Activated CD4-positive, alpha-beta T cell treated with anti-CD3 and anti-CD28 coated beads for 1 hour (primary cell): ENCODE measurements at places on chromosomes 5 and 9.

DNA sequence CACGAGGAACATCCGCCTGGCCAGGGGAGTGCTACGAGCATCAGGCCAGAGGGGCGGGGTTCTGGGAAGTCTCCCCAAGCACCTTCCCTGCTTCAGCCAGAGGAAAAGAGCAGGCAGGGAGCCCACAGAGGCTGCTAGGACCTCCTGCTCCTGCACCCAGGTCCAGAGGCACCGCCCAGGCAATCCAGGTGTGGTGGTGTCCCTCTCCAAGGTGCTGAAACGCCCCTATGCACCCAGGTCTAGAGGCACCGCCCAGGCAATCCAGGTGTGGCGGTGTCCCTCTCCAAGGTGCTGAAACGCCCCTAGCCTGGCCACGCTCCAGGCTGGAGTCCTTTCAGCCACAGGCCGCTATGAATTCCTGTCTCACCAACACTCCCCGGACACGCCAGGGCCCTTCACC is 10.7 kb upstream of the UBAC1 start:
- peak; percentile 22 for DNase-seq

- no peak for DNase-seq
These were observed 223.5 kb upstream of the MEF2C start for GRCh38 chr5:89106480-89106879.

DNA sequence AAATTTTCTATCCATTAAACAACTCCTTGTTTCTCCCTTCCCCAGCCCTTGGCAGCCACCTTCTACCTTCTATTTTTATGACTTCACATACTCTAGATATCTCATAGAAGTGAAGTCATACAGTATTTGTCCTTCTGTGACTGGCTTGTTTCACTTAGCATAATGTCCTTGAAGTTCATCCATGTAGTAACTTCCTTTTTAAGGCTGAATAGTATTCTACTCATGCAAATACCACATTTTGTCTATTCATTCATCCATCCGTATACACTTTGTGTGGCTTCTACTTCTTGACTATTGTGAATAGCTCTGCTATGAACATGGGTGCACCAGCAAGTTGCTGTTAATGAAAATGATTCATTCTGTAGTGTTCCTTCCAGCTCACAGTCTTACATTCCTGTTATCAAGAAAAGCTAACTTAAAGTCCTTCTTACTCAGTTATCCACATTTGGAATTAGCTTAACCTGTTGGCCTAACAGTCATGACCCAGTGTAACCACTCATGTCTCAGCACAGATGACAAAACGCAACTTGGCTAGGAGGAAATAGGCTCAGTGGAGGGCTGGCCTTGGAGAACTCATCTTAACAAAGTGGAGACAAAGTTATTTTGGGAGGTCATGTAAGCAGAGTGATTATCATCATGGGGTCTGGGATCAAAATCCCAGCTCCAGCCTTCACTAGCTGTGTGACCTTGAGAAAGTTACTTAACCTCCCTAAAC is 129.7 kb upstream of the MAP3K1 start:
- no peak for DNase-seq

DNA sequence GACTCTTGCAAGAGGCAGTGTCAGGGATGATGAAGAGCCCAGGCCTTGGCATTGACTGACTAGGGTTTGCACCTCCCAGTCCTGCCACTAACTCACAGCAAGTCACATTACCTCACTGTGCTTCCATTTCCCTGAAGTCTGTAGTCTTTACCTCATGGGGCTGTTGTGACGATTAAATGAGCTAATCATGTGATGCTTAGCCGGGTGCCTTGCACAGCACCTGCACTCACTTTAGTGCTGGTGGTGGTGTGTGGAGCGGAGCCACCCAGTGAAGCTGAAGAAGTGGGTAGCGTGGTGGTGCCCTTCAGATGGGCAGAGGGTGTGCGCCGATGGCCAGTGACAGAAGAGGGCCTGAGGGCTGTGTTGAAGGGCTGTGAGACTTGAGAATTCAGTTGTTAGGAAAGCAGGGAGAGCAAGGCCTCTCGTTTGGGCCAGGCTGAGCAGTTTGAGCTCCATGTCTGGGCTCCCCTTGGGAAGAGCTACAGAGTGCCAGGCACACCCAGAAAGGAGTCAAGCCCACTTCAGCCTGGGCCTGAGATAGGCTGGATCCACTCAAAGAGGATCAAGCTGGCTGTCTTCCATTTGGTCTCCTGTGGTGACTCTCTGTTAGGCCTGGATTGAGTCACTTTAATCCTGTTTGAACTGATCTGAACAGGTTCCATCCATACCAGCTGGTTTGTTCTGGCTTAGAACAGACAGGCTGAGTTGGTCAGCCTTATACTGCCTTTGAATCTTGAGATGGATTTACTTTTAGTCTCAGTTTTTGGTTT is 42.5 kb downstream of the RALGPS1 start:
- no peak for DNase-seq

- DNase-seq: no peak
These were observed 200.2 kb downstream of the SLIT3 start for GRCh38 chr5:169100735-169101075.

DNA sequence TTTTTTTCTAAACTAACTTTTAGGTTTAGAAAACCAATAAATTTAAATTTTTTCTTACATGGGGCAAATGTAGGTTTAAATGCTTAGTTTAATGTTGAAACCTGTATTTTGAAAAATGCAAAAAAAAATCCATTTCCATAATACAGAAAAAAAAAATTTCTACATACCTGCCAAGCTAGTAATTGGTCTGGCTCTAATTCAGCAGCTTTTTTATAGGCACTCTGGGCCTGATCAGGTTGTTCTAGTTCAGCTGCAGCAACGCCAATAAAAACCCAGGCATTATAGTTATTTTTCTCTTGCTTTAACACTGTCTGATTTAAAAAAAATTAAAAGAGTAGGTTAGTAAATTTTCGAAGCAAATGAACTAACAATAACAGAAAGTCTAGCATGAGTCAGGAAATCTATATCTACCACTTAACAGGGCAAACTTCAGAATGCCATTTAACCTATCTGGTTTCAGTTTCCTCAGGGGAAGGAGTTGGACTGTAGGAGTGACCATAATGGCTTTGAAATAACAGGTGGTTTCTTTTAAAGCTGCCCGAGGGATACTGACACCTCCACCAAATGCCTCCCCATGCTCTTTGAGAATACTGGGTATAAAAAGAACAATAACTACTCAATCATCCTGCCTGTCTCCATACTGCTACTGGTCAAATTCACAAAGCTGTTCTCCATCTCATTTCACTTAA is 11.6 kb downstream of the SKIC3 start:
- no peak for DNase-seq

DNA sequence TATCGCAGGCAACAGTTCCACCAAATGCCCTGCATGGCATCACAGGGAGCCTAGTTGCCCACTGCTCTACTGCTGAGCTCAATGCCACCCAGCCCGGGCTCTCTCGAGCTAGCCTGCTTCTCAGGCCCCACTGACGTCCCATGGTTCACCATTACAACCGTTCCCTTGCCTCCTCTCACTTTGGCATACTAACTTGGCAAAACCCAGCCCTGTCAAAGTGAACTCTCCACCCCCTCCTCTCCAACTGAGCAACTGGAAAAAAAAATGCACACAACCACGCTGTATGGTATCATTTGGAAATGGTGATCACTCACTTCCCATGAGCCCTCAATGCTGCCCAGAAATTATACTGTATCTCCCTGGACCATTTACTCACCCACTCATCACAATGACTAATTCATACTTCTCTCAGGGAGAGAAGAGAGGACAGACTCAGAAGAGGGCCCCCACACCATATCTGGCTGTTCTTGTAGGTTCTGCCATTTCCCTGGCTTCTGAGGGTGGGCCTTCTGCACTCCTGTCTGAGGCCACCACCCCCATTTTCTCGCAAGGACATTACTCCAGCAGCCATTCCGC is 51.4 kb upstream of the RARS1 start:
- DNase-seq: no peak

DNA sequence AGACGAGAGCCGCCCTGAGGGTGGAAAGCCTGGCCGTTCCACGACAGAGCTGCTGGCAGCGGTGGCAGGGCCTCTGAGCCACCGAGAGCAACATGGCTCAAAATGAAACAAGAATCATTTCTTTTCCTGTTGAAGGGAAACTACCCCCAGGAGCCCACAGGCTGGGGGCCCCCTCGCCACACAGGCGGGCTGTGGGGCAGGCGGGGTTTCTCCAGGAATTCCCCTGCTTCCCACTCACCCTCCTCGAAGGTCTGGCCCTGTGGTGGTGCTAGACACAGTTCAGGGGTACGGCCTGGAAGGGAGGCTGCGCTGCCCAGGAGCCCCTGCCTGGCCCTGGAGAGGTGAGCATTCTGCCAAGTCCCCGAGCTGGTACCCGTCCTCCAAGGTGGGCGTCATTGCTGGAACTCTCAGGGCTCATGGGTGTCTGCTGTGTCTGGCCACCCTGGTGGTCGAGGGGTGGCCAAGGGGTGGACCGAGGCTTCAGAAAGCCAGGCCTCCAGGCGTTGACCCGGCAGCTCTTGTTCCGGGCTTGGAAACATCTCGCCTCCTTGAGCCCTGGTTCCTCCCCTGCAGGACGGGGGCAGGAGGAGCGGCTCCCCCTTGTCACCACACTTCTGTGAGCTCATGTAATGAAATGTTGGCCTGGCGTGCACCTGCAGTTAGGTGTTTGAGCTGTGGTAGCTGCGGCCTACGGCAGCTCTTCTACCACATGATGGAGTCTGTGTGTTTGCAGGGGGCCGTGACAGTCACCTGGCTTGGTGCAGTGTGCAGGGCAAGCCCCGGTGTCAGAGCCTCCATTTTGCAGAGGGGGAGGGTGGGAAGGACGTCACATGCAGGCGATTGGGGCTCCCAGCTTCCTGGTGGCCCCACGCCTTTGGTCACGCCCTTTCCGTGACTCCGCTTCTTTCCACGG is 65.3 kb downstream of the RXRA start:
- DNase-seq: peak; percentile 33

GRCh38 chr9:120711354-120711753 is 2.9 kb downstream of the MEGF9 start:
- no peak for DNase-seq

DNA sequence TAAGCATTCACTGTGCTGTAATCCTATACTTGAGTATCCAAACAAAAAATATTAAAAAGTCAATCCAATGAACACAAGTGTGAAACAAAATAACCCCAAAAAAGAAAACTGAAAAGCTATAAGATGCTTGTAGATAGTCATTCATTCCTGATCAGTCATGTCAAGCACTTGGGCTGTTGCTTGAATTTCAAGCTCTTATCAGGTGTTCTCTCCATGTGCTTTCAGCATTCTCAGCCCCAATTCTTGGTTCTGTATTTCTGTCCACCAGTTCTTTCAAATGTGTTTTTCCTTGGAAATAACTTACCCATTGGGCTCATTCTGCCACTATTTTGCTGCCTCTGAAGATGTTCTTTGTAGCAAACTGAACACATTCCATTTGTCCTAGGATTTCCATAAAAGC is 4.7 kb downstream of the ZFAND5 start:
- no peak for DNase-seq

GRCh38 chr5:54458221-54458620 is 2.7 kb downstream of the HSPB3 start:
- DNase-seq: no peak

- DNase-seq: no peak
These were observed 29.4 kb downstream of the NUTM2F start for GRCh38 chr9:94298949-94299599.

- no peak for DNase-seq
These were observed 352.2 kb downstream of the SLIT3 start for GRCh38 chr5:168948746-168949145.

DNA sequence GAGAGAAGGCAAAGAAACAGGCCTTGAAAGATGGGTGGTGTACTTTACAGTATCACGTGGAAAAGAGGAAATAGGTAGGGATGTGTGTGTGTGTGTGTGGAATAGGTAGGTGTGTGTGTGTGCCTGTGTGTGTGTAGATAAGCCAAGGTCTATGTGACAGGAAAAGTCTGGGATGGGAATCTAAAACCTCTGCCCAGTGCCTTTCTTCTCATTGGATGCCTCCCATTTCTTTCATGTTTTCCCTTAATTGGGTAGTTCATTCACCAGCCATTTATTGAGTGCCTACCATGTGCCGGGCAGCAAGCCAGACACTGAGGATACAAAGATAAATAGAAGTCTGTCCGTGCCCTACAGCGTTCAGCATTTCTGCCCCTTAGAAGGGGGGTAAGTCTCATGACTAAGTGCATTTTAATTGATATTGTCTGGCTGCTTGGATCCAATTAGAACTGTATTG is 1.0 kb downstream of the URM1 start:
- DNase-seq: no peak

DNA sequence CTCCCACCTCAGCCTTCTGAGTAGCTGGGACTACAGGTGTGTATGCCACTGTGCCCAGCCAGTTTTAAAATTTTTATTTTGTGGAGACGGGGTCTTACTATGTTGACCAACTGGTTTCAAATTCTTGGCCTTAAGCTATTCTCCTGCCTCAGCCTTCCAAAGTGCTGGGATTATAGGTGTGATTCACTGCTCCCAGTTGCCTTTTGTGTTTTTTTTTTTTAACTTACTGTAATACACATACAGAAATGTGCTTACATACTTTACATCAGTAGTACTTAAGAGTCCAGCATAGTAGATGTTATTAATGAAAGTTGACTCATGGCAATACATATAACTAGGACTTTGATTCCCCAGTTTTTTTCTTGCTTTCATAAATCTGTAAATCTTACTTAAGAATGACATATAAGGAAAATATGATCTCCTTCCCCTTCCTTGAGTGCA is 4.7 kb downstream of the MAN2A1 start:
- no peak for DNase-seq

DNA sequence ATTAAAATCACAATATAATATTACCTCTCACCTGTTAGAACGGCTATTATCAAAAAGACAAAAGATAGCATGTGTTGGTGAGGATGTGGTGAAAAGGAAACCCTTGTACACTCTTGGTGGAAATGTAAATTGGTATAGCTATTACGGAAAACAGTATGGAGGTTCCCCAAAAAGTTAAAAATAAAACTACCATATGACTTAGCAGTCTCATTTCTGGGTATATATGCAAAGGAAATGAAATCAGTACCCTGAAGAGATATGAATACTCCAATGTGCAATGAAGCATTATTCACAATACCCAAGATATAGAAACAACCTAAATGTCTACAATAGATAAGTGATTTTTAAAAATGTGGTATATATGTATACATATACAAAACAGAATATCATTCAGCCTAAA is 199.9 kb downstream of the SNX18 start:
- no peak for DNase-seq

DNA sequence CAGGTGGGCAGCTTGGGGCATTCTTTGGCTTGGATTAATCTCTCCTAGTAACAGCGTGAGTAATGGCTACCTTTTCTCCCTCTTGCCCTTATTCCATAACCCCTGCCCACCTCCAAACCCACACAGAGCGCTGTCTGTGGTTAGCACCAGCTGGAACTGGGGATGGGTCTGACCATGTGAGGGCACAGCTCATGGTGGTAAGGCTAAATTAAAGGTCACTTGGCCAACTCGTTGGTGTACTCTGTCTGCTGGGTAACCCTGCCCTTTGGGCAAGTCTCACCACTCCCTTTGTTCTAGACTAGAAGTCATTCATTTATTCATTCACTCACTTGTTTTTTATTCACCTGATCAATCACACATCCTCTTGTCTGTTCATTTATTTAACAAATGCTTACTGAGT is 27.8 kb downstream of the PPARGC1B start:
- DNase-seq: no peak

DNA sequence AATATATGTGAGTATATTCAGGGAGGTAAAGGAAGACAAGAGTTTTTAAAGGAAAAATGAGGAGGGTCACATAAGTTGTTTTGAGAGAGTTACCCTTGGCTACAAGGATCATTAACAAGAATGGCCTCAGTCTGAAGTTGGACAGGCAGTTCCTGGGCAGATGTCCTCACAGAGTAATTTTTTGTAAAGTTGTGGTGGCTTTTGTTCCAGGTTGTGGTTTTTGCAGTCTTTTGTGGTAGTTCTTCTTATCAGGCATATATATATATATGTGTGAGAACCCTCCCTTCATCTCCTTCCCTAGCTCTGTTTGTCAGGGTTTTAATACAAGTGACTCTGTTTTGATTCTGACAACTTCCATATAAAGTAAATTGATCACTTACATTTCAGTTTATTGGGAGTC is 60.0 kb downstream of the CSNK1G3 start:
- DNase-seq: no peak
